Stimulated activated CD8-positive, alpha-beta memory T cell treated with anti-CD3 and anti-CD28 coated beads, Interleukin-7, amount 100 ng/mL, for 24 hours (primary cell): ENCODE measurements at places on chromosomes 2 and 18.

DNA sequence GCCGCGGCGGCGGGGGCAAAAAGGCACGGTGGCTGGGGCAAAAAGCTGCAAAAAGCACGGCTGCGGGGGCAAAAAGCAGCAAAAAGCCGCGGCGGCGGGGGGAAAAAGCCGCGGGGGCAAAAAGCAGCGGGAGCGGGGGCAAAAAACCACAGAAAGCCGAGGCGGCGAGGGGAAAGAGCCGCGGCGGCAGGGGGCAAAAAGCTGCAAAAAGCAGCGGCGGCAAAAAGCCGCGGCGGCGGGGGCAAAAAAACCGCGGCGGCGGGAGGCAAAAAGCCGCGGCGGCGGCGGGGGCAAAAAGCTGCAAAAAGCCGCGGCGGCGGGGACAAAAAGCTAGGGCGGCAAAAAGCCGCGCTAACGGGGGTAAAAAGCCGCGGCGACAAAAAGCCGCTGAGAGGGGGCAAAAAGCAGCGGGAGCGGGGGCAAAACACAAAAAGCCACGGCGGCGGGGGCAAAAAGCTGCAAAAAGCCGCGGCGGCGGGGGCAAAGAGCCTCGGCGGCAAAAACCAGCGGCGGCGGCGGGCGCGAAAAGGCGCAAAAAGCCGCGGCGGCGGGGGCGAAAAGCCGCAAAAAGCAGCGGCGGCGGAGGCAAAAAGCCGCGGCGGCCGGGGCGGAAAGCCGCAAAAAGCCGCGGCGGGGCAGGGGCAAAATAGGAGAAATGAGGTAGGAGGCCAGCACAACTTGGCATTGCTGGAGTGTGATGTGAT, 123.4 kb downstream of the ANKRD30BL start:
- no peak for DNase-seq

- DNase-seq = no peak
These were observed 211.6 kb downstream of the PID1 start for GRCh38 chr2:229059331-229060033.

GRCh38 chr18:73520229-73520628, 627.4 kb downstream of the FBXO15 start:
- no peak for DNase-seq

GRCh38 chr2:23756593-23757292, 170.2 kb downstream of the ATAD2B start:
- no peak for DNase-seq

- DNase-seq = no peak
These were observed 137.9 kb upstream of the VRK2 start for GRCh38 chr2:57908736-57909161.

- DNase-seq = no peak
These were observed 13.6 kb downstream of the SPEG start for GRCh38 chr2:219448099-219448775.

- DNase-seq = no peak
These were observed 115.8 kb upstream of the ZFP36L2 start for GRCh38 chr2:43341959-43342757.

DNA sequence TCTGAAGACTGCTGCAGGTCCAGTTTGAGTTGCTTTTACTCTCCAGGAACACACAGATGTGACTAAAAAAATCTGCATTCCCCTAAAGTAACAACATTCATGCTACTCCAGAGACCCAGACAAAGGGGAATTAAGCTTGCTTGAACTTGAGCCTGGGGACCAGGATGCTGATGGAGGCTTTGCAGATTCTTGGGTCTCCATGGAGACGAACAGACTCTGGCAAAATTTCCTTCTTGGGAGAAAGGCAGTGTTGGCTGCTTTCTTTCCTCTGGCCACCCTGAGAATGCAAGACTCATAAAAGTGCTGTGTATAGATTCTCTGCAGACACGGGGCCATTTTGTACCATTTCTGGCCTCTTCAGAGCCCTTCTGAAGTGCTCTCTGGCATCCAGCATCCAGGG, 112.0 kb downstream of the ACTR3 start:
- no peak for DNase-seq

DNA sequence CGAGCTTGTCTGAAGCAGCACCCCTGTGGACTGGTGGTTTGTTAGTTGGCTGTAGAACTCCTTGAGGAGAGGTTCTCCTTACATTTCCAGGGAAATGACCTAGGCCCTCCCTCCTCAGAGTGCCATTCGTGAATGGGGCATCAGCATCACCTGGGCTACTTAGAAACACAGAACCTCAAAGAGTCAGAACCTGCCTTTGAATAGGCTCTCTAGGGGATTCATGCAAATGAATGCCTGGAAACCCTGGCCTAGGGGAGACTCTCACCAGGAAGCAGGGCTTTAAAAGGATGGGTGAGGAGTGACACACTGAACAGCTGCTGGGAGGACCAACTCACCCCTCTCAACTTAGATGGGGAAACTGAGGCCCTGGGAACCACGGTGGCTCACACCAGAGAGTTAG, 2.1 kb upstream of the MOCOS start:
- DNase-seq = no peak

DNA sequence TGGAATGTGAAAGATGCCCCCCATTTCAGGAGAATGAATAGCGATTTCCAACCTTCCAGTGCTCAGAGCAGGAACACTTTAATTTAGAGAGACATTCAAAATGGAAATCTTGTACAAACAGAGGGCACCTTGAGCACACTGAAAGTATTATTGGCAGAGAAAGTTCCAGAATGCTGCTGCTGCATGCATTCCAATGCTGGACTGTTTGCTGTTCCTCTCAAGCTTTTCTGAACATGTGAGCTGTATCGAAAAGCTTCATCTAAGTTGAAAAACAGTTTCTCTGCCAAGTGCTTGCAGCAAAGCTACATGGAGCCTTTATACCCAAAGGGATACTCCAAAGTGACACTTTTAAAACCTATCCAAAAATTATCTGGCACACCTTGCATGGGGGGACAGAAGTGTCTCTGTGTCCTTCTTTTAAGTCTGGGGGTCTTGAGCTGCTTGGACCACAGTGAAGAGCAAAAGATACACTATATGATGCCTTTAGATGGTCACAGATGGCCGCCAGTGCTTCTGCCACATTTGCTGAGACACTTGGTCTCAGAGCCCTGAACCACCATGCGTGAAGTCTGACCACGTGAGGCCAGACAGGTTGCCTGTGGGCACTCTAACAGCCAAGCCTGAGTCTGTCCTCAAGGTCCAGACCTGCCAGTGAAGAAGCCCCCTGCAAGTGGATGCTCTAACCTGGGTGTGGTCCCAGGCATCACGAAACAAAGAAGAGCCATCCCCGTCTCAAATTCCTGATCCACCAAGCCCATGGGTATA, 18.8 kb downstream of the UXS1 start:
- no peak for DNase-seq

DNA sequence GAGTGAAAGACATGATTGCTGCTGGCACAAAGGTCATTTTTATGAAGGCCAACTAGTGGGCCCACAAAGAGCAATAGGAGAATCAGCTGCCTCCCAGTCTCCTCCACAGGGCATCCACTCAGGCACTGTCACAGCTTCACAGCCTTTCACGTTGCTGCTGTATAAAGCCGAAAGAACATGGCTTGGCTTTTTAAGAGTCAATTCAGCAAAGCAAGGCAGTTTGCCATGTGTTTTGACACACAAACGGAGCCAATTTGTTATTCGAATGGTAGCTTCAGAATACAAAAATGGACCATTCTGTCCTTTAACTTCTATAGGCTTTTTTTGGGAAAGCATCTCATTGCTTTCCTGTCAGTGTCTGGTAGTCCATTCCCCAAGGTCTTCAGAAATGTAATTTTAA, 283.4 kb upstream of the PARD3B start:
- no peak for DNase-seq

GRCh38 chr2:173221937-173222594, 132.6 kb upstream of the CDCA7 start:
- DNase-seq = no peak

- no peak for DNase-seq
These were observed 7.0 kb downstream of the CTIF start for GRCh38 chr18:48545757-48546321.

DNA sequence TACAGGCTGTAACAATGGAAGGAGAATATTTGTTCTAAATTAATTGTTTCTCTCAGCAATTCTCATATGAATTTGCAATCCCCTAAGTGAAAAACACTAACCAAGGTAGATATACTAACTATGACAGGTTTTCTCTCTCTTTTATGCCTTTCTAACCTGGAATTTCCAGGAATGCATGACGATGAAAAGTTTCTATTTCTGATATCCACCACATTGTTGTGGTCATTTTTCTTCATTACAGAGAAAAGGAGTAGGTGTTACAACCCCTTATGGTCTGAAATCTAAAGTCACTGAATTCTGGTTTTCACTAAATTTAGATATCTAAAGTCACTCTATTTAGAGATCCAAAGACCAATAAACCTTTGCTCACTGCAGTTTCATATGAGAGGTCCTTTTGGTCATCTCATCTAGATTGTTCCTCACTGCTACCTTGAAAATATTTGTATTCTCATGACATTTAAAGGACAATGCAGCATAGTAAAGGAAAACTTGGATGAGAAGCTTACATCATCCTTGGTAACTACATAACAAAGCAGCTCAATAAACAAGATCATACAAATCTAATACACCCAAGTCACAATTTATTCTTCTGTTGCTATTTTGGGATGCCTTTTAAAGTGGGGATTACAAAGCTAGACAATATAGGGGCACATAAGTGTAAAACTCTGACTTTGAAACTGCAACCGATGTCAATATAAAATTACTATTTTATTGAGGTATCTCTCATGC, 85.8 kb downstream of the TCF4 start:
- DNase-seq = no peak

GRCh38 chr2:67032076-67032475, 365.1 kb upstream of the ETAA1 start:
- no peak for DNase-seq
